ENCODE measurements at places on chromosomes 4 and X.

DNA sequence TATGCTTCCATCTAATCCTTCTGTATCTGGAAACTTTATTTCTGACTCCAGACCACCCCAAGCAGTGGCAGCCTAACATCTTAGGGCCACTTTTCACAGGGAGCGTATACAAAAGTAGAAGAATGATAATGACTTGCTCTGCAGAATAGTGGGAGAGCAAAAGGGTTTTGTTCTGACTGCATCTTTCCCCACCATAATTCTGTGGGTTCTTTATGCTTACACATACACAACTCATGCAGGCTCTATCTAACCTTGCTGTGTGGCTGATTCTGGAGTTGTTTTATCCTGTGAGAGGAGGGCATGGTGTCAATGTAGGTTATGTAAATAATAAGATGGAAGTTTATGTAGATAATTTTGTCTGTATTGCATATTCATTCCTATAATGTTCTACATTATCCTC is 42.4 kb upstream of the NDNF start:
- H3K27me3 ChIP-seq = no peaks in the 10 kb centered on the region
- H3K36me3 ChIP-seq = no peaks in the 10 kb centered on the region
- H3K4me1 ChIP-seq = no peaks in the 10 kb centered on the region
- H3K27ac ChIP-seq = no peak overlapping the region
- no peak overlapping the region for H3K4me3 ChIP-seq

DNA sequence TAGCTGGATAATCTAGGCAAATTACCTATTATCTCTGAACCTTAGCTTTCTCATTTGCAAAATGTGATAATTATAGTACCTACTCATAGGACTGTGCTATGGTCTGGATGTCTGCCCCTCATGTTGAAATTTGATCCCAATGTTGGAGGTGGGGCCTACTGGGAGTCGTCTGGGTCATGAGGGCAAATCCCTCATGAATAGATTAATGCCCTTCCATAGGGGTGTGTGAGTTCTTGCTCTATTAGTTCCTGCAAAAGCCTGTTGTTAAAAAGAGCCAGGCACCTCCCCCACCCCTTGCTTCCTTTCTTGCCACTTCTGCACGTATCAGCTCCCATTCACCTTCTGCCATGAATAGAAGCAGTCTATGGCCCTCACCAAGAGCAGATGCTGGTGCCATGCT is 73.9 kb downstream of the SERTM2 start:
- H3K27me3 ChIP-seq = peaks cover 5% of the 10 kb centered on the region
- no peak for DNase-seq
- H3K27ac ChIP-seq = no peak overlapping the region
- H3K4me1 ChIP-seq = no peaks in the 10 kb centered on the region

DNA sequence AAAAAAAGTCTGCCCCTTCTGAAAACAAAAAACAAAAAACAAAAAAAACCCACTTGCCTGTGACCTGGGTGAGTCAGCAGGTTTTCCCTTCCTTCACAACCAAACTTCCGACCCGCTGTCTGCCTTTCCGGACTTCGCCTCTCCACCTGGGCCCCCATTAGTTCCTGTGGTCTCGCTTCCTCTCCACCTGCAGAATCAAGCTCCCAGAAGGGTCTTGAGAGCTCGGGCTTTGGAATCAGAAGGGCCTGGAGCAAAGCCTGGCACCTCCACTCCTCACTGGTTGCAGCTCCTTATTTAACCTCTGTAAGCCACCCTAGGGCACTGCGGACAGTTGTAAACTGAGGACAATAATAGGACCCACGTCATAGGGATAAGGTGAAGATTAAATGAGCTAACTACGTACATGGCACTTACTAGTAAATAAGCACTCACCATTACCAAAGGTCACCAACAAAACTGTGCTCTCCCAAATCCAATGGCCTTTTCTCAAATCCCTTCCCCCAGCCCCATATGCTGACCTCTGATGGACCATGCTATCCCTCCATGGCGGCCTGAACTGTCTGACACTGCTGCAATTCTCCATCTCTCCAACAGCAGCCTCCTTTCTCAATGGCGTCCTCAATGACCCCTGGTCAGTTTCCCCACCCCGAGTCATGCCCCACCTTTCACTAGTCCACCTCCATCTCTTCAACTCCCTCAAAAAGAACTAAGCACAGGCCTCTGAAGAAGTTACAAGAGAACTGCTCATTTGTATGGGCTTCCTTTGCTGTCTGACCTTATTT is 64.2 kb downstream of the IRF2 start:
- H3K36me3 ChIP-seq = peaks cover 52% of the 10 kb centered on the region
- H3K27me3 ChIP-seq = no peaks in the 10 kb centered on the region
- no peak for DNase-seq
- H3K4me1 ChIP-seq = peaks cover 22% of the 10 kb centered on the region
- H3K27ac ChIP-seq = no peak overlapping the region

- H3K27me3 ChIP-seq = no peaks in the 10 kb centered on the region
- H3K27ac ChIP-seq = no peak overlapping the region
- no peak for DNase-seq
- H3K4me1 ChIP-seq = no peaks in the 10 kb centered on the region
- H3K36me3 ChIP-seq = no peaks in the 10 kb centered on the region
Observed at GRCh38 chr4:134345244-134345643, 143.7 kb upstream of the PABPC4L start.

- H3K27ac ChIP-seq = peak overlapping the region; percentile 93
- peaks cover 2% of the 10 kb centered on the region for H3K4me1 ChIP-seq
- H3K27me3 ChIP-seq = peaks cover 4% of the 10 kb centered on the region
- peaks cover 4% of the 10 kb centered on the region for H3K36me3 ChIP-seq
- no peak for DNase-seq
Observed at GRCh38 chrX:71533516-71533850, 579 bp downstream of the OGT start.

Data from muscle of leg (tissue), 16 donors.